ENCODE measurements at places on chromosomes 5 and 9.

GRCh38 chr9:87464110-87464991, 33.3 kb upstream of the DAPK1 start:
- DNase-seq, result no peak

- no peak for DNase-seq
Observed at GRCh38 chr9:115090486-115090885, 27.5 kb downstream of the TNC start.

GRCh38 chr5:116865651-116866050, 291.0 kb upstream of the SEMA6A start:
- no peak for DNase-seq

- no peak for DNase-seq
Observed at GRCh38 chr5:5968981-5969380, 409.4 kb downstream of the MED10 start.

GRCh38 chr5:123617561-123617960, 105.6 kb downstream of the CSNK1G3 start:
- DNase-seq, result no peak

Measured in GDM1 (cell line).